Endodermal cell (in vitro differentiated cells): ENCODE measurements at places on chromosomes 12 and 14.
A peak's percentile ranks its signal among the peaks of the same experiment; 100 is the strongest.

DNA sequence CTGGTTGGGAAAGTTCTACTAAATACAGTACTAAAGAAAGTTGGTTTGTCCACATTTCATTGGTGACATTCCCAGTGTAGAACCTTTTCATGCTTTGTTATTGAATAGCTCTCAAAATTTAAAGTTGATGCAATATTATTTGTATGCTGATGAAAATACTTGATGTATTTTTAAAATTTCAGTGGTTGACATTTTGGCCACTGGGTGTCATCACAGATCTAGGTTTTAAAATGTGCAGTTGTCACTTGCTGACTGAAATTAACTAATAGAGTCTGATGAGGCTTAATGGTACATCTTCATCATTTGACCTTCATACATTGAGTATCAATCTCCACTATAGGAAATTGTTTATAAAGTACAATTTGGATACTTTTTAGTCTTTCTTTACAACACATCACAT lies 37.1 kb downstream of the CMAS start:
- H3K4me3 ChIP-seq, result no peak overlapping the region
- no peak overlapping the region for H3K27ac ChIP-seq
- H3K27me3 ChIP-seq, result no peaks in the 10 kb centered on the region
- no peaks in the 10 kb centered on the region for H3K36me3 ChIP-seq

- no peaks in the 10 kb centered on the region for H3K27me3 ChIP-seq
- no peak overlapping the region for H3K4me3 ChIP-seq
- H3K4me1 ChIP-seq, result no peaks in the 10 kb centered on the region
- H3K36me3 ChIP-seq, result no peaks in the 10 kb centered on the region
- no peak overlapping the region for H3K27ac ChIP-seq
Measured at GRCh38 chr12:13573698-13574321, 377.3 kb downstream of the EMP1 start.

GRCh38 chr14:75120541-75121291 lies 6.1 kb downstream of the NEK9 start:
- peaks cover 33% of the 10 kb centered on the region for H3K36me3 ChIP-seq
- H3K4me1 ChIP-seq, result no peaks in the 10 kb centered on the region
- no peak for DNase-seq
- H3K27me3 ChIP-seq, result no peaks in the 10 kb centered on the region
- H3K27ac ChIP-seq, result no peak overlapping the region

DNA sequence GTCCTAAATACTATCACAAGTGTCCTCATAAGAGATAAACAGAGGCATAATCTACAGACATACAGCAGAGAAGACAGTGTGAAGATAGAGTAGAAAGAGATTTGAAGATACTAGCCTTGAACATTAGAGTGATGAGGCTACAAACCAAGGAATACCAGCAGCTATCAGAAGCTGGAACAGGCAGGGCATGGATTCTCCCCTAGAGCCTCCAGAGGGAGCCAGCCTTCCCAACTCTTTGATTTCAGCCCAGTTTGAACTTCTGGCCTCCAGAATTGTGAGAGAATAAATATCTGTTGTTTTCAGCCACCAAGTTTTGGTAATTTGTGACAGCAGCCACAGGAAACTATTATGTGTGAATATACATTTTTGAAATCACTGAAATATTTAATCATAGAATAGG lies 47.2 kb downstream of the CCDC91 start:
- DNase-seq, result peak; percentile 64
- H3K36me3 ChIP-seq, result no peaks in the 10 kb centered on the region
- no peak overlapping the region for H3K27ac ChIP-seq
- no peaks in the 10 kb centered on the region for H3K4me1 ChIP-seq

DNA sequence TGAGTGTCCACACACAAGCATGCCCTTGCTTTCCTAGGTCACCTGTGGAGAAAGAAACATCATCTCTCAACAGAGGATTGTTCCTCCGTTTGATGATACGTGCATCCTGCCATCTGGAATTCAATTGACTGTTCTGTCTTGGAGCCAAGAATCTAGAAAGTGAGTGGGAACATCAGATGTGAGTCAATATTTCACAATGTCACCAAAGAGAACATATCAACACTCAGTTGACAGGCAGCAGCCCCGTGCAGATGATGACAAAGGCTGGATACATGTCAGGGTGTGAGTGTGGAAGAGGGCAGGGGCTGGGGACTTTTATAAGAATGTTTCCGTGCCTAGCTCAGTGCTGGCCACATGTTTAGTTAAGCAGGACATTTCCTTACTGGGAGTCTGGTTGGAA lies 76.1 kb downstream of the TBC1D30 start:
- H3K36me3 ChIP-seq, result no peaks in the 10 kb centered on the region
- H3K4me1 ChIP-seq, result no peaks in the 10 kb centered on the region
- DNase-seq, result no peak
- no peaks in the 10 kb centered on the region for H3K27me3 ChIP-seq
- no peak overlapping the region for H3K27ac ChIP-seq
- H3K4me3 ChIP-seq, result no peak overlapping the region

- no peaks in the 10 kb centered on the region for H3K27me3 ChIP-seq
- H3K27ac ChIP-seq, result no peak overlapping the region
- no peak overlapping the region for H3K4me3 ChIP-seq
- no peaks in the 10 kb centered on the region for H3K4me1 ChIP-seq
Measured at GRCh38 chr12:77003246-77003645, 62.1 kb downstream of the E2F7 start.

GRCh38 chr14:81982046-81982445 lies 448.4 kb upstream of the SEL1L start:
- H3K4me3 ChIP-seq, result no peak overlapping the region
- H3K36me3 ChIP-seq, result no peaks in the 10 kb centered on the region
- DNase-seq, result no peak
- no peaks in the 10 kb centered on the region for H3K4me1 ChIP-seq

- H3K27me3 ChIP-seq, result peaks cover 12% of the 10 kb centered on the region
- no peak for DNase-seq
- H3K4me3 ChIP-seq, result no peak overlapping the region
- H3K27ac ChIP-seq, result no peak overlapping the region
Measured at GRCh38 chr12:54439096-54439495, 20.0 kb upstream of the ITGA5 start.

GRCh38 chr12:43766291-43766690 lies 7.5 kb downstream of the IRAK4 start:
- no peak overlapping the region for H3K4me3 ChIP-seq
- H3K4me1 ChIP-seq, result no peaks in the 10 kb centered on the region
- no peaks in the 10 kb centered on the region for H3K27me3 ChIP-seq
- H3K27ac ChIP-seq, result peak overlapping the region; percentile 52

DNA sequence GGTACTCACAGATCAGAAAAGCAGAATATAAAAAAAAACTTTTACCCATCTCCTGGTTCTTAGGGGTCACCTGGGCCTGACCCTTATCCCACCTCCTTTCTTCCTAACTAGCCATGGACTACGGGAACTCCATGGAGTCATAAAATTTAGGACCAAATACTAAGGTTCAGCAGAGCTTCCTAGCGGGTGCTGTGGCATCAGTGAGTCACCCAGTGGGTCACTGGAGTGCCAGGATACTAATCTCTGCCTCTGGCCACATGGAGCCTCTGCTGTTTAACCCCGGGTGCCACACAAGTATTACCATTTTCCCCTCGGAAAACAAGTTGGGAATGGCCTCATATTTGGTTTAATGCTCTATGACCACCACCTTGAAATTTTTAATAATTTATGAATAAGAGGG lies 6.9 kb downstream of the ZBTB39 start:
- peaks cover 6% of the 10 kb centered on the region for H3K4me1 ChIP-seq
- peaks cover 47% of the 10 kb centered on the region for H3K36me3 ChIP-seq
- no peak overlapping the region for H3K27ac ChIP-seq
- no peaks in the 10 kb centered on the region for H3K27me3 ChIP-seq
- no peak for DNase-seq

GRCh38 chr14:25833341-25834126 lies 764.3 kb downstream of the NOVA1 start:
- DNase-seq, result peak; percentile 81
- no peaks in the 10 kb centered on the region for H3K36me3 ChIP-seq
- no peak overlapping the region for H3K4me3 ChIP-seq
- no peak overlapping the region for H3K27ac ChIP-seq
- H3K4me1 ChIP-seq, result peaks cover 6% of the 10 kb centered on the region

GRCh38 chr14:49966971-49967630 lies 74.2 kb downstream of the ARF6 start:
- H3K27ac ChIP-seq, result no peak overlapping the region
- DNase-seq, result peak; percentile 15
- no peaks in the 10 kb centered on the region for H3K36me3 ChIP-seq
- no peaks in the 10 kb centered on the region for H3K4me1 ChIP-seq

GRCh38 chr12:116174904-116175303 lies 102.6 kb downstream of the MED13L start:
- no peaks in the 10 kb centered on the region for H3K36me3 ChIP-seq
- H3K27ac ChIP-seq, result no peak overlapping the region
- no peak overlapping the region for H3K4me3 ChIP-seq
- DNase-seq, result no peak
- no peaks in the 10 kb centered on the region for H3K27me3 ChIP-seq

DNA sequence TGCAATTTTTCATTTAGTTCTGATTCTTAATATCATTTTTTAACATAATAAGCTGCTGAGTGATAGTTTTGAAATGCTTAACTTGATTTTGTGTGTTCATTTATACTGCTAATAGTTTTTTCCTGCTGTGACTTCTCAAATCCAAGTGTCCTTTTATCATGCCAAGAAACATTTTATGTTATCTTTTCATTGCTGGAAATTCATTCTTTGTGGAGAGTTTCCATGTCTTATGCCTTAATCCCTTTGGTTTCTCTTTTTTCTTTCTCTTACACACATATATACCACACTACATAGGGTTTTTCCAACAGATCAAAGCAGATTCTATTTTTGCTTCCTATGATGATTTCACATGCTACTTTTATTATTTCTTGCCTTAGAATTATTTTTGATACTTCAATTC lies 981.1 kb downstream of the SLC6A15 start:
- no peak overlapping the region for H3K27ac ChIP-seq
- H3K4me1 ChIP-seq, result no peaks in the 10 kb centered on the region
- no peak overlapping the region for H3K4me3 ChIP-seq
- DNase-seq, result no peak

GRCh38 chr12:27246774-27247173 lies 2.7 kb downstream of the STK38L start:
- H3K27me3 ChIP-seq, result no peaks in the 10 kb centered on the region
- DNase-seq, result no peak
- H3K4me3 ChIP-seq, result peak overlapping the region; percentile 97

DNA sequence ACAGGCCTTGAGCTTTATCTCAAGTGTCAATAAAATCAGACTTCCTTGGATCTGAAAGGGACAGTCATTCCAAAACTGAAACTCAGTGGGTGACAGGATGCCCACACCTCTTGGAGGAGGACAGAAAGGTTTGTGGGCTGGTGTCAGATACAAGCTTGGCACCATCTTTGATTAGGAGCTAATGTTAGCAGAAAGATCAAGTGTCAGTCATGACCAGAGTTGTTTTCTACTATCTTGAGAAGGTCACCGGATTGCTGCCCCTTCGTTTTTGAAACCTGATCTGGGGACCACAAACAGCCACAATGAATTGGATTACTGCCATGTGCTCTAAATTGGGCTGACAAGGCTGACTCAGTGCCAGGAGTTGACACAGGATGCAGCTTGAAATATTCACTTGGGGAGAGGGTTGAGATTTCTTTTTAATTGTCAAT lies 88.3 kb downstream of the OTOGL start:
- H3K27ac ChIP-seq, result no peak overlapping the region
- no peak overlapping the region for H3K4me3 ChIP-seq
- H3K36me3 ChIP-seq, result no peaks in the 10 kb centered on the region
- no peaks in the 10 kb centered on the region for H3K4me1 ChIP-seq

- H3K27me3 ChIP-seq, result no peaks in the 10 kb centered on the region
- no peak overlapping the region for H3K27ac ChIP-seq
- H3K4me3 ChIP-seq, result no peak overlapping the region
- DNase-seq, result no peak
- H3K36me3 ChIP-seq, result no peaks in the 10 kb centered on the region
Measured at GRCh38 chr12:87363497-87364084, 665.6 kb downstream of the C12orf50 start.

DNA sequence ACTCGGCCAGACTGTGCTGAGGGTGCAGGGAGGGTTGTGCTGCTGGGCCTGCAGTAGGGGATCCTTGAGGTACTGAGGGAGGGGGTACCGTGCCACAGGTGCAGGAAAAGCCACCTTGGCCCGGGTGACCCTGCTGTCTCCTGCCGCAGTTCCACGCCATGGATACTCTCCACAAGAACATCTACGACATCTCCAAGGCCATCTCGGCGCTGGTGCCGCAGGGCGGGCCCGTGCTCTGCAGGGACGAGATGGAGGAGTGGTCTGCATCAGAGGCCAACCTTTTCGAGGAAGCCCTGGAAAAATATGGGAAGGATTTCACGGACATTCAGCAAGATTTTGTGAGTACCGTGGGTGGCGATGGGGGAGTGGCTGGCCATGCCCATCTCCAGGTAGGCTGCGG lies 14.0 kb upstream of the CRIP2 start:
- no peaks in the 10 kb centered on the region for H3K27me3 ChIP-seq
- H3K27ac ChIP-seq, result no peak overlapping the region
- no peak for DNase-seq
- H3K4me3 ChIP-seq, result no peak overlapping the region

DNA sequence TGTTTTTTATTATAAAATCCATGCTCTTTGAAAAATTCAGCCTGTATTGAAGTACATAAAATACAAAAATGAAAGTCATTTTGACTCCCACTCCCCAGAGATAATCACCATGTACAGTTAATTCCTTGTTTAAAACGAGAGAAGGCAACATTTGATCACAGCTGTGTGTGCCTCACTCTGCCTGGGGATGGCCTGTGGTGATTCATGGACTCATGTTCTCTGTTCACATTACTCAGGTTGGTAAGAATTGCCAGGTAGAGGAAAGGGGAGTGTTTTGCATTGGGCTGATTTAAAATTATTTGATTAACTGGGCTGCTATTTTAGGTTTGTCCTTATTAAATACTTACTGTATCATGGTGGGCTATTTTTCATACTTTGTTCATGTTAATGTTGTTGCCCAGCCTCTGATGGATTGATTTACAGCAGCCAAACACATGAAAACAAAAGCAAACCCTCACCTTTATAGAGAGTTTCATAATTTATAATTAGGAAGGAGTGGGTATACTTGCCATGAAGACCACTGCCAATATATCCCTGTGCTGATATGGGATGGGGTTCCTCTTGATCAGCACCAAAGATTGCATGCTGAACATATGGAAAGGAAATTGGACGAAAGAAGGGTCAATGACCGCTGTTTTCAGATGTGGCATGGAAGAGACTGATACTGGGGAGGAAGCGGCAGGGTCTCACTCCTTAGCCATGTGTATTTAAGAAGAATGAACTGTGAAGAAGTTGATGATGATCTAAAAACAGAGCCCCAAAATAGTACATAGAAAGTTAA lies 3.0 kb downstream of the ZBTB1 start:
- H3K4me1 ChIP-seq, result peaks cover 9% of the 10 kb centered on the region
- H3K36me3 ChIP-seq, result peaks cover 3% of the 10 kb centered on the region
- H3K27me3 ChIP-seq, result no peaks in the 10 kb centered on the region
- DNase-seq, result no peak
- H3K4me3 ChIP-seq, result peak overlapping the region; percentile 93

- no peaks in the 10 kb centered on the region for H3K4me1 ChIP-seq
- no peaks in the 10 kb centered on the region for H3K27me3 ChIP-seq
- no peak overlapping the region for H3K4me3 ChIP-seq
Measured at GRCh38 chr12:108592033-108592909, 5.6 kb downstream of the TMEM119 start.

GRCh38 chr12:57142121-57142520 lies 5.3 kb downstream of the LRP1-AS start:
- peaks cover 8% of the 10 kb centered on the region for H3K4me1 ChIP-seq
- no peak overlapping the region for H3K27ac ChIP-seq
- H3K27me3 ChIP-seq, result no peaks in the 10 kb centered on the region
- DNase-seq, result no peak

GRCh38 chr14:92385561-92385960 lies 62.6 kb downstream of the SLC24A4 start:
- no peak overlapping the region for H3K27ac ChIP-seq
- H3K27me3 ChIP-seq, result no peaks in the 10 kb centered on the region
- no peak overlapping the region for H3K4me3 ChIP-seq
- no peaks in the 10 kb centered on the region for H3K36me3 ChIP-seq
